ENCODE measurements at places on chromosomes 1 and 21.
A peak's percentile ranks its signal among the peaks of the same experiment; 100 is the strongest.

DNA sequence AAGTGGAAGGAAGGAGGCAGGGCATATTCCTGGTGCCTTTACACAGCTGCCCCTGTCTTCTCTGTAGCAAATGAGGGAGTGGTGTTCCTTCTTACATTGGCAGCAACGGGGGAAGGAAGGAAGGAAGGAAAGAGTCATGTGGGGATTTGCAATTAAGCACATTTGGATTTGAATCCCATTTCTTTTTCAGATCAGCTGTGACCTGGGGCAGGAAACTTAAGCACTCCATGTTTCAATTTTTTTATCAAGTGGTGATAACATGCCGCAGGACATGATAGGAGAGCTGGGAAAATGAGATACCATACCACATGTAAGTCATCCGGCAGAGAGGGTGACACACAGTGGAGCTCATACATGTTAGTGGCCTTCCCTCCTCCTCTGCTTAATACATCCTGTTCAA, 186.8 kb downstream of the APP start:
- no peak for DNase-seq

GRCh38 chr1:180264595-180264994, 34.5 kb downstream of the LHX4 start:
- no peak for DNase-seq

- DNase-seq, result no peak
Observed at GRCh38 chr1:209703834-209704504, 677 bp upstream of the HSD11B1 start.

- DNase-seq, result no peak
Observed at GRCh38 chr1:36663772-36664430, 181.2 kb upstream of the CSF3R start.

DNA sequence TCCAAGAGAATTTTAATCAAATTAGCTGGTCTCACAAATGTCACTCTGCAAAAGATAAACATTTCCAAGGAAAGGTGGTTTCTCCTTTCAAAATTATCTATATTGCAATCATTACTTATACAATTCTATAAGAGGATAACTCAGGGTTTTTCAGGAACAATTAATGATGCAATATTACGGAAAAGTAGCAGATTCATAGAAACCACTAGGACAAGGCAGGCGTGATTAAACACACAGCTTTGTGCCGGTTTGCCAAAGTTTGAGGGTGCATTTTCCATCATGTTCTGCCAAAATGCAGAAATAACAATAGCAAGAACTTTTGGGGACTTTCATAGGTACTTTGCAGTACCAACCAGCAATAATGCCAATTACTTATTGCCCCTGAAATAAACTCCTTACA, 605 bp downstream of the TNFRSF9 start:
- no peak for DNase-seq

GRCh38 chr1:68221980-68222373, 10.3 kb downstream of the WLS start:
- no peak for DNase-seq

DNA sequence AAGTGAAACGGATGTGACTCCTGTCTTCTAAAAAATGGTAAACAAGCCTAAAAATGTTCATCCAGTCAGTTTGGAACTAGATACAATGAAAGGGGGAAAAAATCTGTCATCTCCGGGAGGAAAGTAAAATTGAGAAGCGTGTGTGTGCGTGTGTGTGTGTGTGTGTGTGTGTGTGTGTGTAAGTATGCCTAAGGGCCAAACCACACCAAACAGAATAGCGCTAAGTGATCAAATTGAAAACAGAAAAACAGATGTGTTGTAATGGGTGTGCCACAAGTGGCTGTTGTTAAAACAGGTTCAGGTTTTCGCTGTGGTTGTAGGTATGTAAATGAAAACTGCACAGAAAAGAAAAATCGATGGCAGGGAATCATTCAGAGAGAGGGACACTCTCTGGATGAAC, 106.7 kb downstream of the RNF220 start:
- DNase-seq, result no peak

DNA sequence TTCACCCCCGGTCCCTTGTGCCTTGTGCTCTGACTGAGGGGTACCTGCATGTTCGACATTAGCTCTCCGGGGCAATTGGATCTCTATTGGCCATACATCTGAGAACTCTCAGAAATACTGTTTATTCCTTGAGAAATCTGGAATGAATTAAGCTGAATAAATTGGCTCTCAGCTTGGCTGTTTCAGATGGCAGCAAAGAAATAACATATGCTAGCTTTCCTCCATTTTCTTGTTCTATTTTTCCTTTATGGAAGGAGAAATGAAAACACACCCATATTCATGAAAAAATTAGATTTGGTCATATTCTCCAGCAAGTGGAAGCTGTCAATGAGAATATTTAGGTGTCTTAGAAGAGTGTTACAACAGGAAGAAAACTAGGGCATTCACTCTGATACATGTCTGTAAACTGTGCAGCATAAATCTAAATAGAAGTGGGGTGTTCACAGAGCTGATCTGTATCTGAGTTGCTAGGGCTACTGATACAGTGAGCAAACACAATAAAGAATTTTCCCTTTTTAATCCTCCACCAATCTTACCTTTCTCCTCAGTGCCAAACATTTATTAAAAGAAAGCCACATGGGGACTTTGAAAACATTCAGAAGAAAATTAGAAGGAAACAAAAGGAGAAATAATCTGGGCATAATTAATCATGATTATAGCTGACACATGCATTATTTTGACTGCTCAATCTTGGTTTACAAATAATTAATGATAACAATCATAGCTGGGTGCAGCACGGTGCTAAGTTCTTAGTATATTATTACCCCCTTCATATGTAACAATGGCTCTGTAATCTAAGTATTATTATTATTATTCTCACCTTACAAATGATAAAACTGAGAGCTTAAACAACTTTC, 671.9 kb upstream of the USP24 start:
- DNase-seq, result no peak

- peak; percentile 80 for DNase-seq
Observed at GRCh38 chr1:26417111-26417759, 6.6 kb downstream of the LIN28A start.

DNA sequence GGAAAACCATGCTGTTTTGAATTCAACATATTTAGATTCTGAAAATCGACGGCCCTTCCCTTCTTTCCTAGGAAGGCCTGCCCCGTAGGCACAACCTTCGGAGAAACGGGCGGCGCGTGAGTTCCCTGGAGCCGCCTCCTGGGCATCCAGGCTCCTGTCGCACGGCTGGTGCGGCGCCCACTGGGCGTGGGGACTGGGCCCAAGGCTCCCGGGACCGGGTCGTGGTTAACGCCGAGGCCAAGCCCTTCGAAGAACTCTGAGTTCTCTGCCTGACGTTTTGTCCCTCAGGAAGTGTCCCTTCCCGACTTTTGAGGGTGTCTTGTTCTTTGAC, 19.2 kb upstream of the TBX15 start:
- DNase-seq, result peak; percentile 79

GRCh38 chr1:115505148-115505571, 136.6 kb upstream of the VANGL1 start:
- no peak for DNase-seq

GRCh38 chr1:164561472-164561871, 2.5 kb downstream of the PBX1 start:
- no peak for DNase-seq

GRCh38 chr21:32521736-32522355, 63.5 kb downstream of the TCP10L start:
- no peak for DNase-seq

- DNase-seq, result no peak
Observed at GRCh38 chr1:65316233-65316632, 6.9 kb downstream of the DNAJC6 start.

- DNase-seq, result no peak
Observed at GRCh38 chr1:248189026-248189425, 8.0 kb upstream of the OR2M3 start.

All from upper lobe of left lung (tissue), 6 donors.